ENCODE measurements at places on chromosomes 16 and 17. TPM values are rescaled to one million over a fixed set of nuclear protein-coding genes. Genes with fewer than 3 reads are reported as not detected.

Gene KCNJ2
- 2.5 TPM for total RNA-seq

GRCh38 chr17:47959825-47960655 is 2.4 kb upstream of the PRR15L start:
- no peak for DNase-seq

GRCh38 chr16:14013145-14013570 is 58.0 kb upstream of the MRTFB start:
- no peak for DNase-seq

Gene SLC38A8
- not detected for total RNA-seq

DNA sequence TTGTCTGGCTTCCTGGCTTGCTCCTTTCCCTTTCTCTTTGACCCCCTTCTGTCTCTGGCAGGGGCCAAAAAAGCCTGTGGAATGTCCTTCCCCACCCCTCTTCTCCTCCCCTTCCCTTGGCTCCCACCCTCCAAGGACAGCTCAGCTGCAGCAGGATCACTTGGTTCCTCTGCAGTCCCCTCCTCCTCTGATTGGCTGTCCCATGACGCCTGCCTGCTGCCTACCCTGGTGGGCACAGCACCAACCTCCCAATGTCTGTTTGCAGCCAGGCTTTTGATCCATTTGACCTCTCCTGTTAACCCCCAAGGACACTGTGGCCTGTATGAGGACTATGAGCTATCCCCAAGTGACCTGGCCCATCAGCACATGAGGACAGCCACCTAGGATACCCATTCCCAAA is 14.8 kb upstream of the MTMR4 start:
- no peak for DNase-seq

DNA sequence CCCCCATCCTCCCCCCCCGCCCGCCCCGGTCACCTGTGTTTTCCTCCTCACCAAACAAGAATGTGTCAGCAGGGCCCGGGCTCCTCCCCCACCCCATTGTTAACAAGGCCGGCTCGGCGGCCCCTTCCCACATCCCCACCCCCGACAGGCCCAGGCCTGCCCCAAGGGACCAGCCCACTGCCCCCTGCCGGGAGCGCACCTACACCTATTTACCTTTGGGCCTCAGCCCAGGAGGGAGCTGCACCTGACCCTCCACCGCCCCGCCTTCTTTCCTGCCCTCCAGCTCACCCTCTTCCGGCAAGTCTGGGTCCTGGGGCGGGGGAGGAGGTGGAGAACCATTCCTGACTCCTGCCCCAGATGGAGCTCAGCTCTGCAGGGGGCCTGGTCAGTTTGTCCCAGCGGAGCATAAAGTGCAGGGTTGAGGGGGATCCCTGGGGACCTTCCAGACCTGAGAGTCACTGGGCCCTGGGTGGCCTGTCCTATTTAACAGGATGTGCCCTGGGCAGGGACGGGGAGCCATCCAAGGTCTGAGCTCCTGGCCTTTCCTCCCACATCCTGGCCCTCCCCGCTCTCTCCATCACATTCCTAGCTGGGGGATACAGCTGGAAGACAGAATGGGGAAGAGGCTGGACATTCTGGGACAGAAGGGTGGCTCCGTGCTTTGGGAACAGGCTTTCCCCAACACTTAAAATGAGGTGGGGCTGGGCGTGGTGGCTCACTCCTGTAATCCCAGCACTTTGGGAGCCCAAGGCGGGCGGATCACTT is 8.3 kb downstream of the FOXJ1 start:
- DNase-seq: peak; percentile 32

Gene KRT27
- total RNA-seq: not detected

Gene GNGT2
- 3.4 TPM for total RNA-seq

- no peak for DNase-seq
Observed at GRCh38 chr17:78766225-78766624, 15.8 kb downstream of the CYTH1 start.

Gene TEKT1
- not detected for total RNA-seq

- no peak for DNase-seq
Observed at GRCh38 chr17:31391496-31391949, at the start of gene RAB11FIP4. Gene RAB11FIP4, plus strand, starts transcription at chr17:31391675. Its CDS starts 178 bp downstream, at chr17:31391853.

DNA sequence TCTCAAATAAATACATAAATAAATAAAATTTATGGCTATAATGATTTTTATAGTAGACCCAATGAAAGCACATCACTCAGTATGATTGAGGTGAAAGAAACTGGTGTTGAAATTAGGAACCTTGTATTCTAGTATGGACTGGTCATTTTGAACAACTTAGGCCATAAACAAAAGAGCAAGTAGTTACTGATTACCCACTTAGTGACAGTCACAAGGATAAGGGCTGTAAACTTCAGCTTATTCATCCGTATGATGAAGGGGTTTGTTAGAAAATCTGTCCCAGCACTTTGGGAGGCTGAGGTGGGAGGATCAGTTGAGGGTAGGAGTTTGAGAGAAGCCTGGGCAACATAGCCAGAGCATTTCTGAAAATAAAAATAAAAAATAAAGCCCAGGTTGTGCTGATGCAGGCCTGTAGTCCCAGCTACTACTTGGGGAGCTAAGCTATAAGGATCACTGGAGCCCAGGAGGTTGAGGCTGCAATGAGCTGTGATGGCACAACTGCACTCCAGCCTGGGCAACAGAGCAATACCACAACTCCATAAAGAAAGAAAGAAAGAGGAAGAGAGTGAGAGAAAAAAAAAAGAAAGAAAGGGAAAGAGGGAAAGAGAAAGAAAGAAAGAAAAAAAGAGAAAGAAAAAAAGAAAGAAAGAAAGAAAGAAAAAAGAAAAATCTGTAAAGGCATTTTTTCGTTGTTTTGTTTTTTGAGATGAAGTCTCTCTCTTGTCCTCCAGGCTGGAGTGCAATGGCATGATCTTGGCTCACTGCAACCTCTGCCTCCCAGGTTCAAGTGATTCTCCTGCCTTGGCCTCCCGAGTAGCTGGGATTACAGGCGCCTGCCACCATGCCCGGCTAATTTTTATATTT is 4.2 kb upstream of the SPAG9 start:
- DNase-seq: no peak

DNA sequence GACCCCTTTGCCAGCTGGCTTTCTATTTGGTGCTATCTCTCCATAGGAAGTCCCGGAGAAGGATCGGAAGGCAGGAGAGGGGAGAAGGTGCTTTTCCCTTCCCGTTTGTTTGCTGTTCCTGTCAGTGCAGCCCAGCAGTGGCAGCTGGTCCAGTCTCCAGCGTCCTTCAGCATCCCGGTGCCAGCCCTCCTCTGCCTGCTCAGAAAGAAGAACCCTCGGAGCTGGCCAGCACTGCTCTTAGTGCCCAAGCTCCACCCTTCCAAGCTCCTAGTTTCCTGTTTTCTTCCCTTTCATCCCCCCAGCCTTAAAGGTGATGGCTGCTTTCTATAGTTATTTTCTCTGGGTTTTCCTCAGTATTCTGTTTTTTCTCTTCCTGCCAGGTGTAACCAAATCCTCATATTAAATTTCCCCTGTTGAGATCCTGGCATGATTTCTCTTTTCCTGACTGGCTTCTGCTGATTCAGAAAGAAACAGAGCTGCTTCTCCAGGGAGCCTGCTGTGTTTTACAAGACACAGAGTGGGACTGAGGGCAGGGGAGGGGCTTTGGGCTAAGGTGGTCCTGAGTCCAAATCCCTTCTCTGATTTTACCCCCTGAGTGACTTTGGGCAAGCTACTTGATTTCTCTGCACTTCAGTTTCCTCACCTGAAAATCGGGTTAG is 186.8 kb downstream of the COPRS start:
- no peak for DNase-seq

- no peak for DNase-seq
Observed at GRCh38 chr17:79555543-79555942, 55.3 kb downstream of the RBFOX3 start.

GRCh38 chr17:83186751-83187421 is 107.5 kb downstream of the METRNL start:
- no peak for DNase-seq

- no peak for DNase-seq
Observed at GRCh38 chr17:11807606-11808005, 189.7 kb downstream of the ZNF18 start.

- DNase-seq: no peak
Observed at GRCh38 chr17:42632949-42633444, 23.5 kb downstream of the TUBG1 start.

Gene SCNN1B
- total RNA-seq: 2.2 TPM

DNA sequence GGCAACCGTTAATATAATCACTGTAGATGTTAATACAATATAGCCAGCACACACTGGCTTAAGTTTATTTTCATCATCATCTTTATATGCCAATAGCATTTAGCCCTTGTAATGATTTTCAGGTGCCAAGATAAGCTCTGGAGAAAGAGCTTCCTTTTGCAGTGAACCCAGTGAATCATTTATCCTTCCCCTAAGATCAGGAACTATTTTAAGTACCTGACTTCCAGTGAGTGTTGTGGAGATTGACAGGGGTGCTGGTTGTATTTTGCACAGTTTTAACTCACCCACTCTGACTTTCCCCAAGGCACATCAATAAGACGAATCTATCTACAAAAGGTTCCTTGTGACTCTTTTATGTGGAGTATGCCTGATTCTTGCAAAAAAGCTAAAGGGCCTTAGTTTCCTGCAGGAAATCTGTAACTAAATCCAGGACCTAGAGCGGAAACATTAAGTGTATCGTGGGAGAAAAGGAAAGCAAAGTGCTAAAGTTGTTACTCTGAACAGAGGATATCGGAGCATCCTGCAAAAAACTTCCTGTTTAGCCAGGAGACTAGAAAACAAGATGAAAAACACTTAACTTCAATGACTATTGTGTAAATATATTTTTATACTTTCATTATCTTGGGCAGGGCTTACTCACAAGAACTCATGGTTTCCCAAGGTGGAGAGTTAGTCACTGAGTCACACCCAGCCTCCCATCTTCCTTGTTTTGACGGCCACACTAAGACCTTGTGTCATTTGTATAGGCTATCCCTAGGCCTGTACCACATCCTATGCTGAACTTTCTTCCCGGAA is 183.6 kb downstream of the MAP2K6 start:
- no peak for DNase-seq

DNA sequence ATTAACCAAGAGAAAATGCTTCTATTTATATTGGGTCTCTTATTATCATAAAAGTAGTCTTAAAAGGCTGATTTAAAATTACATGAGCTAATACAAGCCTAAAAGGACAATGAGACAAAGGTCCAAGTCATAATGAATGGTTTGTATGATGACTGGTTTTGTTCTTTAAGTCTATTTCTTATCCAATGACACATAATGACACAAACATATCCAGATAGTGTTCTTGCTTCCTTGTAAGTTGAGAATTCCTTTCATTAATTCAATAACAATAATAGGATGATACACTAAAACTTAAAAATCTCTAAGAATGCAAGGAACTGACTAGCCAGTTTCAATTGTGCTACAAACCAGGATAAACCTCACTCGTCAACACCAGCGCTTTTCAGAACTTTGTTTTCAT is 244.1 kb downstream of the CEP112 start:
- no peak for DNase-seq

Gene PDE6G
- total RNA-seq: 0.32 TPM

Gene KRT32
- not detected for total RNA-seq

GRCh38 chr16:66874079-66874775 is 6.1 kb upstream of the PDP2 start:
- no peak for DNase-seq

DNA sequence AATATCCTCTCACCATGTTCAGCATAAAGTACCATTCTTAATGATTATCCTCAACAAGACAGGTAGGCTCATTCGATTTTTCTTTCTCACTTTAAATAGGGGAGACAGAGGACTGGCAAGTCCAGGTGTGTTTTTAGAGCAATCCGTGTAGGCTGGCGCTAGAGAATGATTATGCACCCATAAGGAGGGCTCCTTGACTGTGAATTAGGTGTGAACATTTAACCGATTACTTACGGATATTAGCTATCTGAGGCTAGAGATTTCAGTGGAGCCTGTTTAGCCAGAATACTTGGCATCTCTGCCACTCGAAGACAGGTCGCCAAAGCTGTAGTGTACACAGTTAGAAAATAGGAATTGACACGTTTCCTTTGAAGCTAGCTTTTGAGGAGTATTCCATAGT is 1.9 kb downstream of the SEC14L1 start:
- no peak for DNase-seq

- DNase-seq: no peak
Observed at GRCh38 chr17:13996276-13996675, 73.0 kb upstream of the COX10 start.

GRCh38 chr17:81419319-81419885 is 24.1 kb downstream of the BAHCC1 start:
- DNase-seq: peak; percentile 69

DNA sequence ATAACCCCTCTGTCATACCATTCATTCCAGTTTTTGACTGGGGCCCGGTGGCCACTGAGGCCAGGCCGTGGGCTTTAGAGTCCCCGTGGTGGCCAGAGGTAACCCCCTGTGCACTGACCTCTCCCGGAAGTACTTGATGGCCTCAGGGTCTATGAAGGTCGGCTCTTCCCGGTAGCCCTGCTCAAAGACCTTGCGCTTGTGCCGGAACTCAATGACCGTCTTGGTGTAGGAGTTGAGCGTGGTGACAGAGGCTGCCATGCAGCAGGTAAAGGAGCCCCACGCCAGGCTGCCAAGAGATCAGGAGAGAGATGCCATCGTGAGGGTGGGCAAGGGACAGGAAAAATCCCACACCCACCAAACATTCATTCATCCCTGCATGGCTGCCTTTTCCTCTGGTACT is 234.8 kb downstream of the GSG1L start:
- DNase-seq: no peak

GRCh38 chr17:76994237-76994637 is 126.0 kb downstream of the MGAT5B start:
- DNase-seq: no peak

DNA sequence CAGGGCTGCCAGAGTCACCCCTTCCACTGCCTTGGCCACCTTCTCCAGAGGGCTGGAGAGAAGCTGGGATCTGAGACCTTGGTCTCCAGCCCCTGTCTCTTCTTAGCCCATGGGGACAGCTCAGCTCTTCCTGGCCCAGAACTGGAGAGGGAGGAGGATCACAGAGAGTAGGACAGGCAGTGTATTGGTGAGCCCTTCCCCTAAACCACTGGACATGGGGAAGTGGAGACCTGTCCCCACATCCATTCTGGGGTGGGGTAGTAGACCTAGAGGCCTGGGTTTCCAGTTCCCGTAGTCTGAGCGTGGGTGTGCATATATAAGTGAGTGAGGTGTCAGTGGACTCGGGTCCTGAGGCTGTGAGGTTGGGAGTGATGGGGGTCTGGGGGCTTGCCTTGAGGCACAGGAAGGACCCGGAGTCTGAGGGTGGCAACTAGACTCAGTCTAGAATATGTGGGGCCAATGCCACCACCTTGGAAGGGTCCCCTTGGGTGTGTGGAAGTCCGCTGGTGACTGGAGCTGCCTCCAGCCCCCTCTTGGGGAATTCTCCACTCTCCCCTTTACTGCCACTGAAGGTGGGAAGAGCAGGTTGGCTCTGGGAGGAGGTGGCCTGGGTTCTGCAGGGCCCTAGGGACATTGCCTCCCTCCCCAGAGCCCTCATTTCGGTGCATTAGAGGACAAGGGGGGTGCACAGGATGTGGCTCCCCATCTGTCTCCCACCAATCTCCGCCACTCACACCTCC is 19.9 kb downstream of the GJD3 start:
- DNase-seq: no peak

GRCh38 chr16:22624038-22624799 is 113.5 kb downstream of the NPIPB5 start:
- DNase-seq: no peak

DNA sequence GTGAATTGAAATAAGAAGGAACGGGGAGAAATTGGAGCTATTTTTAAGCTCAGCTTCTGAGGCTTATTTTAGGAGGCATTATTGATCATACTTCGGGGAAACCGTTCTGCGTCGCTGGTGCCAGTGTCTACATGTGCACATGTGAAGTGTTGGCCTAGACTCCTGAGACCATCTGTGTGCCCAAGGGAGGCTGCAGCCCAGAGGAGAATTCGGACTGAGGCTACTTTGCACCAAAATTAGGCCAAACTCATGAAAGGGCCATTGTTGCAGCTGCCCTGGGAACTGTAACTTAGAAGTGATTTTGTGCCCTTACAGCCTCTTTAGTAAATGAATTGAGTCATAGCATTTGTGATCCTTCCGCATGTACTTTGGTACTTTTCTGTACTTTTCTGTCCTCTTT is 102.0 kb upstream of the NOL11 start:
- DNase-seq: no peak
